ENCODE measurements at places on chromosomes 13 and 19. TPM values are rescaled to one million over a fixed set of nuclear protein-coding genes. Genes with fewer than 3 reads are reported as not detected.

Gene KIR3DL2
- not detected for total RNA-seq

Gene GPC6
- 9.7 TPM for total RNA-seq

Gene OVOL3
- total RNA-seq = not detected

Gene LCP1
- 0.88 TPM for total RNA-seq

Gene TNFSF9
- 6.2 TPM for total RNA-seq

Gene UPF3A
- 56.6 TPM for total RNA-seq

Gene ACP5
- not detected for total RNA-seq

Gene ZNF600
- 9.8 TPM for total RNA-seq

Gene DAND5
- not detected for total RNA-seq

Gene ZNF320
- 4.9 TPM for total RNA-seq

Gene CYP4F8
- not detected for total RNA-seq

Gene SUGP2
- total RNA-seq = 69.1 TPM
